ENCODE measurements at places on chromosomes 5 and 9.

DNA sequence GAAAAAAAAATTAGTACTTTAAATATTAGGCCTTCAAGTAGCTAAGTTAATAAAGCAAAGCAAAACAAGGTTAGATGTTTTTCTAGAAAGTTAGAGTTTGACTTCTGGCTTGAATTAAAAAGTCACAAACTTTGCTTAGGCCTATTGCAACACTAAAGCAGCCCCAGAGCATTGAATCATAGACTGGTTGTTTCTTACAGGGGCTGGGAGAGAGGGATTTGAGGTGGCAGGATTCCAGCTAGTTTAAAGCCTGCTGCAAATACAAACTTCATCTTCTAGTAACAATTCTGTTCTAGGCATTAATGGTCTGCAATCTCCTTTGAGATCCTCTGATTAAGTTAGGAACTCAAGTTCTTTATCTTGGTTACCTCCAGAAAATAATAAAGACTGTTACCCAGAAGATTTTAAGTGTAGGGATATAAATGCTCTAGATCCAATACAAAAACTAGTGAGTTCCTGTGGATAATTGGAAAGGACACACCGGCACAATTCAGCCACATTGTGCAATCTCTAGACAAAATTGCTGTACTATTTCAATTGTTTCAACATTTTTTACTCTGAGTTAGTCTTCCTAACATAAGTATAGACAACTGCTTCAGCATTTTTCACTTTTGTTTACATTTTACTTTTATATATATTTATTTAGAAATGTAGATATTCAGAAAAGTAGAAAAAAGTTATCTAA, 12.6 kb downstream of the OR13C5 start:
- no peak overlapping the region for H3K27ac ChIP-seq
- H3K4me3 ChIP-seq = no peak overlapping the region
- H3K4me1 ChIP-seq = no peaks in the 10 kb centered on the region
- no peaks in the 10 kb centered on the region for H3K27me3 ChIP-seq

- no peaks in the 10 kb centered on the region for H3K27me3 ChIP-seq
- H3K27ac ChIP-seq = no peak overlapping the region
- no peaks in the 10 kb centered on the region for H3K36me3 ChIP-seq
Measured at GRCh38 chr5:62661126-62661525, 82.5 kb downstream of the LRRC70 start.

GRCh38 chr5:90020575-90021538, 388.7 kb downstream of the CETN3 start:
- no peak overlapping the region for H3K27ac ChIP-seq
- no peaks in the 10 kb centered on the region for H3K4me1 ChIP-seq
- H3K27me3 ChIP-seq = no peaks in the 10 kb centered on the region
- no peak overlapping the region for H3K4me3 ChIP-seq
- no peaks in the 10 kb centered on the region for H3K36me3 ChIP-seq

DNA sequence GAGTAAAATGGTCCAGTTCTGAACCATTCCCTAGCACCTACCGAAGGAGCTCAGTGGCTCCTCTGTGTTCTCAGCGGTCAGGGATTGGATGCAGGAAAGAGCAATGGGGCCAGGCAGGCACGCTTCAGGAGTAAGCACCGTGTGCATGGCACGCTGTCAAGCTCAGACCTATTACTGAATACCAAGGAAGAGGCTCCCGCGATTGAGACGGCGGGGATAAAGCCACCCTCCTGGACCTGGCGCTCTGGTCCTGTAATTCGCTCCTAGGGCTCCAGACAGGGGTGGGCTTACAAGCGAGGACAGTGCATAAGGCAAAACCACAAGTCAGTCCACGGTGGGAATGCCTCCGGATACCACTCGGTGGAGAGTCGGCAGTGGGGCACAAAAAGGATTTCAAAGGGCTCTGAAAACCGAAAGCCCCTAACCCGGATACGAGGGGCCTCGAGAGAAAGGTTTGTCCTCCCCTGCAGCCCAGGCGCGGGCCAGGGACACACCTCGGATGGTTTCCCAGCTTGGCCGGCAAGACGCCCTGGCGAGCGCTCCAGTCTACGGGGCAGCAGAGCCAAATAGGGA, 988 bp downstream of the OXCT1 start:
- no peaks in the 10 kb centered on the region for H3K27me3 ChIP-seq
- peaks cover 47% of the 10 kb centered on the region for H3K4me1 ChIP-seq
- DNase-seq = peak; percentile 64
- H3K4me3 ChIP-seq = peak overlapping the region; percentile 73
- H3K27ac ChIP-seq = peak overlapping the region; percentile 89

DNA sequence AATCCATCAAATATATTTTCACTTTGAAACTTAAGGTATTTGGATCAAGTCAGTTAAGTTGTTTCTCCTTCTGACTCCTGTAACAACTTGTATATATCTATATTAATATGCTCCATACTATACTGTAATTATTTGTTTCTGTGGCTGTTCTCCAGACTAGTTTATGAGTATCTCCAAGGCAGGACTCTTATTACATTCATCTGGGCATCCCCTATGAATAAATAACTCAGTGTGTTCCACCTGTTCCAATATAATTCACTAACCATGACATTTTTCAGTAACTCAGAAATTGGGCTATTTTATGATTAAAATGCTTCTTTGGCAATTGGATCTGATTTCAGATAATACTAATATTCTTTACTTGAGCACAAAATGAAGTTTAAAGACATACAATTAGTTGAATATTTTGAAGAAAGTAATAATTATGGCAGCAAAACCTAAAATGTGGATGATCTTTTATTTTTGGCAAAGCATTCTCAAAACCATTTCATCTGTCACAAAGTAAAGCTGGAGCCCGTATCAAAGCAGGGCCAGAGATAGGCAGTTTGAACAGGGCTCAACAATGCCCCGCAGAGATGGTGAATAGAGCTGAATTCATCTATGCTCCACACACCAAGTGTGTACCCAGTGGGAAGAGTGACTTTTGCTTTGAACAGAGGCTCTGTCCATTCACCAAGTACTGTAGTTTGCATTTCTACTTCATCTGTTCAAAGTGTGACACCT, 314.3 kb downstream of the PDE4D start:
- DNase-seq = no peak
- H3K27me3 ChIP-seq = no peaks in the 10 kb centered on the region
- H3K4me3 ChIP-seq = no peak overlapping the region
- no peaks in the 10 kb centered on the region for H3K36me3 ChIP-seq
- H3K27ac ChIP-seq = no peak overlapping the region

GRCh38 chr5:160272264-160272663, 40.1 kb downstream of the CCNJL start:
- H3K36me3 ChIP-seq = no peaks in the 10 kb centered on the region
- no peak overlapping the region for H3K27ac ChIP-seq
- peaks cover 28% of the 10 kb centered on the region for H3K4me1 ChIP-seq
- no peak for DNase-seq

GRCh38 chr5:67935908-67936566, 279.5 kb upstream of the PIK3R1 start:
- H3K4me3 ChIP-seq = no peak overlapping the region
- H3K27ac ChIP-seq = no peak overlapping the region
- no peaks in the 10 kb centered on the region for H3K27me3 ChIP-seq
- no peaks in the 10 kb centered on the region for H3K36me3 ChIP-seq
- no peaks in the 10 kb centered on the region for H3K4me1 ChIP-seq
- no peak for DNase-seq

DNA sequence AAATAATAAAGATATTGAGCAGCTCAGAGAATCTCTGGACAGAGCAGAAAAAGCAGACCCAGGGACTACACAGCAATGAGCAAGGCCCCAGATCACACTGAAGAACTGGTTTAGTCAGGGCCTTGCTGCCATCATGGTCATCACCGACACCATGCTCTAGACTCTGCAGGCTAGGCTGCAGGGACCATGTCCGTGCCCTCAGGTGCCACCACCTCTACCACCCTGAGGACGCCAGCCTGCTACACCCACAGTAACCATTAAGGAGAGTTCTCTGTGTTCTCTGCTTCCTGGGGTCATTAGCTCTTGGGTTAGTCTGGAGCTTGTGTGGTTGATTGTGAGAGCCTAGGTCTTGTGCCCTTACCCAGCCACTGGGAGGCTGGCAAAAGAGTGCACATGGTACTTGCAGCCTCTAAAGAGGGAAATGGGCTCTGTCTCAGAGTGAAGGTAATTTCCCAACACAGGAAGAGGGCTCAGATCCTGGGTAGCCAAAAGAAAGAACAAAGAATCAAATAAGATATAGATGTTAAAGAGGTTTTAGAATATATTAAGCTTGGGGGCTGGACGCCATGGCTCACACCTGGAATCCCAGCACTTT, 31.9 kb upstream of the JADE2 start:
- H3K27ac ChIP-seq = no peak overlapping the region
- no peaks in the 10 kb centered on the region for H3K36me3 ChIP-seq
- DNase-seq = peak; percentile 13

GRCh38 chr5:35373249-35373648, 143.0 kb upstream of the PRLR start:
- DNase-seq = no peak
- no peak overlapping the region for H3K27ac ChIP-seq
- no peaks in the 10 kb centered on the region for H3K27me3 ChIP-seq
- no peak overlapping the region for H3K4me3 ChIP-seq
- no peaks in the 10 kb centered on the region for H3K36me3 ChIP-seq

- H3K4me1 ChIP-seq = no peaks in the 10 kb centered on the region
- no peaks in the 10 kb centered on the region for H3K27me3 ChIP-seq
- H3K36me3 ChIP-seq = no peaks in the 10 kb centered on the region
- no peak for DNase-seq
- no peak overlapping the region for H3K27ac ChIP-seq
- H3K4me3 ChIP-seq = no peak overlapping the region
Measured at GRCh38 chr5:153658606-153659005, 168.1 kb downstream of the GRIA1 start.

DNA sequence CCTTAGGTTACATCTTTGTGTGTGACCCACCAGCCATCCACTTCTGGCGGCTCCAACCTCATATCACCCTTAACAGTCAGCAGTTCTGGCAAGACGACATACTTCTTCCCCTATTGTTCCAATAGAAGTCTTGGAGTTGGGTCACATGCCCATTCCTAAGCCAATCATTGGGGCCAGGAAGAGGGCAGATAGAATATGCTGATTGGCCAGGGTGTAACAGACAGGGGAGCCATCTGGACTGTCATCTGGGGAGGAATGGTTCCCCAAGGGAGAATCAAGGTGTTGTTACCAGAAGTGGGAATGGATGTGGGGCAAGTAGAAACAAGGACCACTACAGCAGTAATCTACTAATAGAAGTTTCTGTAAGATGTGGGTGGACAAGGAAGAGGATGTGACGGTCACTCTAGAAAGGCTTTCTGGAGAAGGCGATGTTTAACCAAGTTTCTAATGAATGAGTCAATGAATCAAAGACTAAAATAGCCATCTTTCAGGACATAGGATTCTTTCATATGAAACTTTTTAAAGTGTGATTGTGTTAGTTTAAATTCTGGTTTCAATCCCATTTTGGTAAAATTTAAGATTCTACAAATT, 200.4 kb downstream of the ARHGAP26 start:
- H3K4me1 ChIP-seq = no peaks in the 10 kb centered on the region
- no peak overlapping the region for H3K27ac ChIP-seq
- H3K27me3 ChIP-seq = no peaks in the 10 kb centered on the region
- no peaks in the 10 kb centered on the region for H3K36me3 ChIP-seq

DNA sequence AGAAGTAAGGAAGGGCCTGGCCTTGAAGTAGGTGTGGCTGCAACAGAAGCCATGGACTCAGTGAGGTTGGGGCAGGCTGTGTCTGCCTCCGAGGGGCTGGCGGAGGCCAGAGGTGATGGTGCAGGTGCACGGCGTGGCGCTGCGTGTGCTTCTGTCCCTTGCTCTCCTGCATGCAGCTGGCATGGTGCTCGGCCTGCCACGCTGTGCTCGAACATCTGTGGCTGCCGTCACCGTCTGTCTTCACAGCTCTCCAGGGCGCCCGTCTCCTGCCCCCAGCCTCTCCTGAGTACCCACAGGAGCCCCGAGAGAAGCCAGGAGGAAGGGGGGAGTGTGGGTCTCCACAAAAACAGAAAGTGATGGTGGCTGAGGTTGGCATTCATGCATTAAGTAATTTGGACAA, 193.7 kb downstream of the CACNA1B start:
- H3K4me3 ChIP-seq = no peak overlapping the region
- no peak overlapping the region for H3K27ac ChIP-seq
- H3K27me3 ChIP-seq = peaks cover 16% of the 10 kb centered on the region
- H3K36me3 ChIP-seq = no peaks in the 10 kb centered on the region

DNA sequence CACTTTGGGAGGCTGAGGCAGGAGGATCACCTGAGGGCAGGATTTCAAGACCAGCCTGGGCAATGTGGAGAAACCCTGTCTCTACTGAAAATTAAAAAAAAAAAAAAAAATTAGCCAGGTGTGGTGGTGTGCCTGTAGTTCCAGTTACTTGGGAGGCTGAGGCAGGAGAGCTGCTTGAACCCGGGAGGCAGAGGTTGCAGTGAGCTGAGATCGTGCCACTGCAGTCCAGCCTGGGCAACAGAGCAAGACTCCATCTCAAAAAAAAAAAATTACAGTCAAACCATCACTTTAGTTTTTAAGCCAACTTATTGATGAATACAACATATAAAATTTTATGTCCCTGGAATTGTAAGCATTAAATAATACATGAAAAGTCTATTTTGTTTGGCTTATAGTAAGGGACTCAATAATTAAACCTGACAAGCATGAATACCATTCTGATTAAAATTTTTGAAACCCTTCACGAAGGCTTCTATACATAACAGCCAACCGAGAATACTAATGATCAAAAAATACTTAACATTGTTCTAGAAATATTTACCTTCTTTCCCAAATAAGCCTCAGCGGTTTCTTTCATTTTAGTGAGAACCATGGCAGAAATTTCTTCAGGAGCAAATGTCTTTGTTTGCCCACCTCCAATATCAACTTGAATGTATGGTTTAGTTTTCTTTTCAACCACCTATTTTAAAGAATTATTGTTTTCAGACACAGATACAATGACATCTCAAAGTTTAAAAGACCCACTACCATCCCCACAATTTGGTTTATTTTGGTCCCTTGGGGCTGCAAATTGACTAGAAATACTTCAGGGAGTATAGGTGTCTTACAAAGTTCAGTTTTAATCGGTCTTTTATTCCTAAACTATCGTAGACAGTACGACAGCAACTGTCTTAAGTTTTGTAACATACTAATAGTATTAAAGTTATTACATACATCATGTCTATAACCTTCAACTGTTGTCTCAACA, 1.2 kb downstream of the HSPA5 start:
- no peak for DNase-seq
- peaks cover 55% of the 10 kb centered on the region for H3K4me1 ChIP-seq
- H3K27me3 ChIP-seq = no peaks in the 10 kb centered on the region
- peak overlapping the region; percentile 67 for H3K4me3 ChIP-seq
- peaks cover 47% of the 10 kb centered on the region for H3K36me3 ChIP-seq
- H3K27ac ChIP-seq = peak overlapping the region; percentile 86

GRCh38 chr5:32024751-32025150, 149.4 kb downstream of the GOLPH3 start:
- no peak for DNase-seq
- H3K4me3 ChIP-seq = no peak overlapping the region
- H3K27ac ChIP-seq = no peak overlapping the region
- peaks cover 21% of the 10 kb centered on the region for H3K4me1 ChIP-seq
- no peaks in the 10 kb centered on the region for H3K36me3 ChIP-seq
- no peaks in the 10 kb centered on the region for H3K27me3 ChIP-seq

GRCh38 chr5:89893546-89893945, 516.0 kb downstream of the CETN3 start:
- no peak for DNase-seq
- no peak overlapping the region for H3K27ac ChIP-seq
- no peak overlapping the region for H3K4me3 ChIP-seq
- H3K4me1 ChIP-seq = no peaks in the 10 kb centered on the region

GRCh38 chr9:114356792-114357191, 27.1 kb downstream of the ORM2 start:
- no peak overlapping the region for H3K27ac ChIP-seq
- H3K36me3 ChIP-seq = peaks cover 78% of the 10 kb centered on the region
- no peaks in the 10 kb centered on the region for H3K27me3 ChIP-seq
- no peak overlapping the region for H3K4me3 ChIP-seq
